ENCODE measurements at places on chromosomes 1 and 21.

DNA sequence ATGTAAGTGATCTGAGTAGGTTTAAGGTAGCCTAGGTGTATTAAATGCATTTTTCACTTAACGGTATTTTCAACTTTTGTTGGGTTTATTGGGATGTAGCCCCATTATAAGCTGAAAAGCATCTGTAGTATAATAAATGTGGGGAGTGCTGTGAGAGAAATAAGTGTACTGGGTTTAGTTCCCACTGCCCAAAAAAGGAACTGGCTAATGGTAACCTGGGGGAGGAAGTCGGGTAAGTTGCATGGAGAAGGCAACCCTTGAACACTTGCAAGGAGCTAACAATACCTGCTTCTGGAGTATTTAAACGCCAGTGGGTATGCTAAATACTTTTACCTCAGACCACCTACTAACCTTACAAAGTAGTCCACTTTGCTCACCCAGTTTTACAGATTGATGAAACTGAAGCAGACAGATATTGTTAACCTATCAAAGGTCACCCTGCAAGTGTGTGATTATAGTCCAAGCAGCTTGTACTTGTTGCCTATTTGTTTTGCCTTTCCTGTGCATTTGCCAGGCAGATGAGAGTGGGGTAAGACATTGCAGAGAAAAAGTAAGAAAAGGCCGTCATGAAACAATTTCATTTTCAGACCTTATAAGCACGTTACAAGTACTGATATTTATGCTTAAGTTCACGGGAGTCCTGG lies 7.6 kb upstream of the SHISA4 start:
- DNase-seq = no peak

DNA sequence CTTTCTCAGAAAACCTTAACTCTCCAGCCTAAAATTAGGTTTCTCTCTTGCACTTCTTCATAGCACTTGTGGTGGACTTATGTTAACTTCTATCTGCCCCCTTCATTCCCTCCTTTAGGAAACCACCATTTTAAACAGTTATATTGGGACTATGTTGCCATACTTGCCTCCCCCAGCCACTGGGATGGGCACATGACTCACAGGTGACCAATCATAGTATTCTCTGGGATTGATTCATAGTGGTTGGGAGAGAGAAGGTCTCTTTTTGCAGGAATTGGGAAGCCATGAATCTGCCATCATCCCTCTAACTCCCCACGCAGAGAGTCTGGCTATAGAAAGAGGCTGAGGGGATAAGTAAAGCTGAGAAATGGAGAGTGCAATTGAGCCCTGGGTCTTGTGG lies 50.4 kb upstream of the NRDC start:
- DNase-seq = no peak

DNA sequence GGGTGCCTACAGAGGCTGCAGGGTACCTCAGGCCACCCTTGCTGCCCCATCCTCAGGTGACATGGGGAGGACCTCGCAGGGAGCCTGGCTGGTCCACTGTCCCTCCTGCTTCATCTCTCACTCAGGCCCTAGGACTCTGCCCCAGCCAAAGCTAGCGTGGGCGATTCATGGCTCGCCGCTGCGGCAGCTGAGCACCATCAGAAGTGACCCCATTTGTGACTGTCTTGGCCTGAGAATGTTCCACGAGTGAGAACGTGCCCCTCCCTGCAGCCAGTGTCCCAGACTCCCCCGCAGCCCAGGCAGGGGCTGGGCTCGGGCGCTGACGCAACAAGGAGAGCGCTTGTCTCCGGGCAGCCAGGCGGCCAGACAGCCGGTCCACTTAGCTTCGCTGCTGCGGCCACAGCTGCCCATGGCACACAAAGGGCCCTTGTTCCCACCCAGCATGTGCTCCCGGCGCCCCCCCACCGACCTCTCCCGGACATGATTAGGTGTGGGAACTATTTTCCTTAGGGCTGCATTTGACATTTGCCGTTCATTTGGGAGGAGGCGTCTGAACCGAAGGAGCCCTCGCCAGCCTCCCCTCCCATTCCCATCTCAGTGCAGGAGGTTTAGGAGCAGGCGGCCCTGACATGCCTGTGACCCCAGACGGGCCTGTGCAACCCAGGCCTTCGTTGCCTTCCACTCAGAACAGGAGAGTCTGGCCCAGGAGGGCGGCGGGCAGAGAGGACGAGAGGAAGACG lies 19.3 kb upstream of the POFUT2 start:
- peak; percentile 59 for DNase-seq

- peak; percentile 77 for DNase-seq
Measured at GRCh38 chr1:41240781-41241353, 1.2 kb downstream of the SCMH1 start.

- DNase-seq = no peak
Measured at GRCh38 chr1:18192182-18192581, 84.6 kb downstream of the IGSF21 start.

GRCh38 chr1:230536641-230537155 lies 105.6 kb upstream of the COG2 start:
- DNase-seq = no peak

DNA sequence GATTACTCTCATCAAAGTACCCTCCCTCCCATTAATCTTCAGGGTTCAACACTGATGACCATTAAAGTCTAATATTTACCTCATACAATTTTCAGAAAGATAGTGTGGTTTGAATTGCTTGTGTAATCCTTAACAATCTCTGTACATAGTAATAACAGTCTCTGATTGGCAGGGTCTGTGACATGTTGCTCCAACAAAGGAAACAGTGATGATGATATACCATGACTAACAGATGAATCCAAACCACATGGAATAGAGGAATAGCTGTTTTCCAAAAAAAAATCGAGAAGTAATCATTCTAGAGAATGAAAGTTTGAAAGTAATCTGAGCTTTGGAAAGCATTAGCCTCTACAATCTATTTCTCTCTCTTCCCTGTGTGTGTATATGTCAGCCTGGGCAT lies 610.1 kb upstream of the NEGR1 start:
- DNase-seq = peak; percentile 2

DNA sequence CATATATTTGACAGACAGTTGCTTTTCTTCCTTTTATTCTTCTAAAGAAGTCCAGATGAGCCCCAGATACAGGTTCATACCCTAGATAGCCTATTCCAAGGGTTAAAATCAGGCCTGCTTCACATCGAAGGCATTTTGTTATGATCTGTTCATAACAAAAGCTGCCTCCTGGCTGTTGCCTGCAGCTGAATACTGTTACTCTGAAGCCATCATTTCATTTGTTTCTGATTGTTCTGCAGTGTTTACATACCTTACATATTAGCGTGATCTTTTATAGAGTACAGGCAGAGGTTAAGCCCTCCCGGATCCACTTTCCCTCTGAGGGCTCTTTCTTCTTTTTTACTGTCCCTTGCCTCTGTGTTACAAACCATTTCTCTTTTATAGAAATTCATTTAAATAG lies 219.0 kb upstream of the HOOK1 start:
- DNase-seq = peak; percentile 81

- DNase-seq = peak; percentile 64
Measured at GRCh38 chr1:183807549-183808168, 2.7 kb downstream of the RGL1 start.

- no peak for DNase-seq
Measured at GRCh38 chr1:162010175-162010506, 13.5 kb downstream of the OLFML2B start.

- DNase-seq = peak; percentile 61
Measured at GRCh38 chr1:39501666-39502065, 10.2 kb downstream of the BMP8A start.

DNA sequence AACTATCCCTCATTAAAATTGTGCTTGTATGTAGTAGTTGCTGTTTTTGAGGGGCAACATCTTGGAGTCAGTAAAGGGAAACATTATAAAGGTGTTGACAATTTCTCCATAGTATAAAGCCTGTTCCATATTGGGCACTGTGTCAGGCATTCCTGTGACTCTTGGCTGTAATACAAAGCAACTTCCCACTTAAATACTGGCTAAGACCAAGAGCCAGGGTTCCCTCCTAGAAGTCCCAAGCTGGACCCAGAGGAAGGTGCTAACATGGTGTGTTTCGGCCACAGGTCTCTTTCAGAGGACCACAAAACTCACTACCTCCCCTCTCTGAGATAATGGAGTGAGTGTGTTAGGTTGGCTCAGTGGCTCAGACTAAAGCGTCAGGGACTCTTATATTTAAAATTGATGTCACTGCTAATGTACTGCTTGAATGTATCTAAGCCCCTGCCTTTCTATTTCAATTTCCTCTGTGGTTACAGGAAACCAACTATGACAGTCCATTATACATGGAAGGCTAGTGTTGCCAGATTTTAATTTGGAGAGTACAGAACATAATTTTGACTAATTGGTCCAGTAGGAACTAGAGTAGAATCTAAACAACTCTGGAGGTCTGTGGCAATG lies 74.7 kb upstream of the RGL1 start:
- no peak for DNase-seq

GRCh38 chr1:36851595-36851994 lies 182.7 kb downstream of the GRIK3 start:
- no peak for DNase-seq

DNA sequence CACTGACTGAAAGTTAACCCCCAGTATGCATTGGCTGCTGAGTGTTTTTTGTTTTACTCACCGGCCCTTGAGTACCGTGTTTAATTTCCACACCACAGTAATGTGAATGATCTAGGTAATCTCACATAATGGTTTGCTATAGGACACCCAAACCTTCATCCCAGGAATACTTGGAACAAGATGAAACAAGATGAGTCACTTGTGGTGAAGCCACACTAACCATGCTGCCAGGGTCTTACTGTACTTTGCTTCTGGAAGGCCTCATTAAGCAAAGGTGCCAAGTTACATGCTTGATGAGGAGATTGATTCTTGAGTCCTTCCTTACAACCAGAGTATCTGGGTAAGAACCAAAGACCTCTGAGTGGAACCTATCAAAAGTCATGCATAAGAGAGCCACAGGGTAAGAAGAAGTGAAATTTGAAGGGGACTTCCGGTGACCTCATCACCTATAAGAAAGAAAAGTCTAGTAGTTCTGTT lies 163.3 kb downstream of the NRIP1 start:
- no peak for DNase-seq

- peak; percentile 89 for DNase-seq
Measured at GRCh38 chr1:61043010-61043820, 39.1 kb upstream of the NFIA start.

DNA sequence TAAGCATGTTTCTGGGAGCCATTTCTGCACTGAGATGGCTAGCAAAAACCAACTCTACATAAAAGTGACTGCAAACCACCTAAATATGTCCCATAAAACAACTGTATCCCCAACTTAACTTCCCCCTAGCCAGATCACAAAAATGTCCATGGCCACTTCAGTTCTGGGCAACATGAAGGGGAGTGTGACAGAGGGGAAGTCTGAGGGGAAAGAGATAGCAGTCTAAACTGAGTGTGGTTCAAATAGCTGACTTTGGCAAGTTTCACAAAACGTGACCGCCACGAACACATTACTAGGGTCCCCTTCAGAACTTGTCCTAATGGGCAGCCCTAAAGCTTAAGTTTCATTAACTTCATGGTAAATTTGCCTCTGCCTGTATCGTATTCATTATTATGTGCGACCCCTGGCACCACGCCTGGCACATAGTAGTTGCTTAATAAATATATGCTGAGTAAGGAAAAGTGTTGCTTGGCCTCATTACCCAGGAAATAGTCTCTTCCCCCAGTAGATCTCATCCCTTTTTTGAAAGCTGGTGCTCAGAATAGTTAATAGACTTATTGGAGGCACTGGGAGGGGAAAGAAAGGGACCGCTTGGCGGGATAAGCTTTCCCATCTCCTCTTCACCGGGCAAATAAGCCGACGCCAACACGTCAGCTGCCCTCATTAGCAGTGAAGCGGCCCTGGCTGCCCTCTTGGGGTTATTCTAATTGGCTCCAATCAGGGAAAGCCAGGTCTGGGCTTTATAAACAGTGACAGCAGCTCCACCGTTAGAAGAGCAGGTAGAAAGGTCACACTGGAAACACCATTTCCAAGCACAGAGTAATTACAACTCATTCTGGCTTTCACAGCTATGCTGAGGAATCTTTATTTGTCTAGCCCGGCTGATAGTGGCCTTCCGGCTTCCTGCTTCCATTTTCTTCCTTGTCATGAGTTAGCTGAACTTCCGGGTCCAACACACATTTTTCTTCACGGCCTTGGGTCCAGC lies 122.1 kb downstream of the LRIG2 start:
- no peak for DNase-seq

GRCh38 chr1:87473203-87473661 lies 144.6 kb downstream of the LMO4 start:
- DNase-seq = no peak

DNA sequence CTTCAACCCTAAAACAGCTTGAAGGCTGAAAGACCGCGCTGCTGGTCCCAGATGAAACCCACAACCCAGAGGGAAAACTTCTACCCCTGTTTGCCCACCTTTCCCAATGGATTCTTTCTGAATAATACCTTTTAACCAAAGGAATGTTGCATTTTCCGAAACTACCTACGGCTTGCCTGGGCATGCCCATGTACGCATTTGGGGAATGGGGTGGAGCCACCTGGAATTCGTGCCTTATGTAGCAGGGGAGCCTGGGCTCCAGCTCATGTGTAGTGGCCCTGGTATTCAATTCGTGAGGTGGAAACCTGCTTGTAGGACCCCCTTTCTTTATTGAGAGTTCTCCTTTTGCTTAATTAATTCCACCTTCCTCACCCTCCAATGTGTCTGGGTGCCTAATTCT lies 256.6 kb upstream of the RGS18 start:
- no peak for DNase-seq

DNA sequence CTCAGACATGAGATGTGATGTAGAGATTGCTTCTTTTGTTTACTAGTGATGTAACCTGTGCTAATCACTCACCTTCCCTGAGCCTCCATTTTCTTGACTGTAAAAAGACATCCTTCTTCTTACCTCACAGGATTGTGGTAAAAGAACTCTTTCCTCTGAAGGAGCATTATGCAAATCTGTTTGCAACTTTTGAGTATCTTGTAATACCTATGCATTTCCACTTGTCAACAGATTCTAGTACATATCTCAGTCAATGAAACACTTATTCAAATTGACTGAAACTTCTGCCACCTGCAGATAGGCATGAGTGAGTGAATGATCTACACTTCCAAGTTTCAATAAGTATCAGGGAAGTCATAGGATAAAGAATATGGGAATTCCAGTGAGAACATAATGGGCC lies 174.7 kb downstream of the HHIPL2 start:
- DNase-seq = no peak

DNA sequence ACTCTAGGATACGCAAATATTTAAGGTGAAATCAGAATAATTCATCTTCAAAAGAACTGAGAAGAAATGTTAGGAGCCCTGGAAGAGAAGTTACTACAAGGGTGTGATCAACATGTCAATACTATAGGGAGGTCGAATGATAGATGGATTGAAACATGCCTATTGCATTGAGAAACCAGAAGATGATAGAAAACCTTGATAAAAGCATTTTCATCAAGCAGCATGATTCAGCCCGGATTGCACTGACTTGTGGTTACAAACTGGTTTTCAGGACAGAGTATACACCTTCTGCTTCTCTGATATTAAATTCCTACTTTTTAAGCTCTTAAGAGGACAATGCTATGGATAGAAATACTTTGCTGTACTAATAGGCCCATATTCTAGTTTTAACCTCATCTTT lies 164.2 kb downstream of the FMN2 start:
- no peak for DNase-seq

- DNase-seq = no peak
Measured at GRCh38 chr1:230074270-230074669, 7.2 kb downstream of the GALNT2 start.
